ENCODE measurements at places on chromosomes 3 and 15.
A peak's percentile ranks its signal among the peaks of the same experiment; 100 is the strongest.

DNA sequence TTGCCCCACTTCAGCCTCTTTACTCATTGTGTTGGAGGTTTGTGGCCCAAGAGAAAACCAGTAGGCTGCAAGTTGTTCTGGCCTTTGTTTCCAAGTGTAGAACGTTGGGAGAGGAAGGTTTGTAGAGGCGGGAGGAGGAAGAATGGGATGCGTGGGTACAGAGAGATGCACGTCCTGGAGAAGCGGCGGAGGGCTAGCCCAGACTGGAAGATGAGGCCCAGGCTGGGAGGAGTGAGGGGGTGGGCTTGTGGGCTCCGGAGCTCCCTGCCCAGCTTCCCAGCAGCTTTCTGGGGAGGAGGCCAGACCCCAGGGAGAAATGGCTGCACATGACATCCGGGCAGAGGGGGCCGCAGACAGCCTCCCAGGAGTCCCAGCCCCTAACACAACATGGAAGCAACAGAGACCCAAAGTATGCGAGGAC is 5.3 kb downstream of the PLA2G4F start:
- no peak for DNase-seq

DNA sequence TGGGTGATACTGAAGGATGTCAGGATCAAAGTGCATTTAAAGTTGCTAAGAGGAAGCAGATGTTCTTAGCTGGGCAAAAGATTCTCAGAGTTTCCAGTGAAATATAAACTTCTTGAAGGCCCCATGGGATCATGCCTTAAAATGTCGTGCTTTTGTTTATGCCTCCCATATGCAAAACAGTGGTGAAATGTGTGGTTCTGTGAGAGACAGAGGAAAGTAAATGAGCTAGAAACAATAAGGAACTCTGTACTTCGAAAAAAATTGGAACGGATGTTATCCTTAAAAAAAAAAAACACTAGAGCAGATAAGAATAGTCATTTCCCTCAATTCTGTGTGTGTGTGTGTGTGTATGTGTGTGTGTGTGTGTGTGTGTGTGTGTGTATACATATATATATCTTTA is 497.0 kb upstream of the TBL1XR1 start:
- DNase-seq: no peak

DNA sequence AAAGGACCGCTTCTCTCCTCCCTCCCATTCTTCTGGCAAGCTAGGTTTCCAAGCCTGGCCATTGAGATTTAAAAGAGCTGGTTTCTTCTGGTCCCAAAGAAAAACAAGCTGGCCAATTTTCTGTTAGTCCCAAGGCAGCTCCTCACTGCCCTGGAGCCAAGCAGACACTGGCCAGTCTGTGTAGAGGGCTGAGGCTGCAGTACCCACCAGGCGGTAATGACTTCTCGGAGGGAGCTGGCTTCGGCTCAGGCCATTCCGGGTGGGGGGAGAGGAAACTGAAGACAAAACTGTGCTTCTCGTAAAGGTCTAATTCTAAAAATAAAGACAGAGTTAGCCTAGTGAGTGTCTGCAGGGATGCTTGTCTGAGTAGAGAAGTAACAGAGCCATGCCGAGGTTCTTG is 78.5 kb upstream of the SMAD3 start:
- DNase-seq: peak; percentile 37

- DNase-seq: no peak
Observed at GRCh38 chr15:29276366-29276765, 6.7 kb upstream of the NSMCE3 start.

DNA sequence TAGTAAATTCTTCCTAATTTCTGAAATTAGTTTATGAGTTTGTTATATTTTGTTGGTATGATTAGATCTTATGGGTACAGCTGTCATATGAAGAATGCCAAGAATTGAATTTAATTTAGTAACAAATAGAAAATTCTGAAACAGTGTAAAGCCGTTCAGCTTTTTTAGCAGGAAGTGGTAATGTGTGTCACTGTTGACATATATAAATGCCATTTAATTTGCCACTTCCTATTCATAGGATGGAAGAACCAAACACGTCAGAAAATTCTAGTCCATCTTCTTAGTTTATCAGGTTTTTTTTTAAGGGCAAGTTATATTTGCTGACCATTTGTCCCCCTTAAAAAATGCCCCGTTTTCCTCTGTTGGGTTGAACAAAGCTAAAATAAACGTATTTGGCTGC is 43.0 kb downstream of the RAB8B start:
- no peak for DNase-seq

DNA sequence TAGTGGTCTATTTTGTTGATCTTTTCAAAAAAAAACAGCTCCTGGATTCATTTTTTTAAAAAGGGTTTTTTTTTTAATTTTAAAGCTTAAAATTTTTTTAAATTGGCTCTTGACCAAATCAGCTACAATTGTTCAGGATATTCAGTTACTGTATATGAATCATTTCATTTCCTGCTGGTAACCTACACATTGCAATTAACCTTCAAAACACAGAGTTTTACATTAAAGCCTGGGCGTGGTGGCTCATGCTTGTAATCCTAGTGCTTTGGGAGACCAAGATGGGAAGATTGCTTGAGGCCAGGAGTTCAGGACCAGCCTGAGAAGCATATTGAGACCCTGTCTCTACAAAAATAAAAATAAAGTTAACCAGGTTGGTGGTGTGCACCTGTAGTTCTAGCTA is 163.4 kb downstream of the ALDH1A2 start:
- no peak for DNase-seq

GRCh38 chr3:196694202-196694638 is 17.8 kb downstream of the CEP19 start:
- DNase-seq: no peak

DNA sequence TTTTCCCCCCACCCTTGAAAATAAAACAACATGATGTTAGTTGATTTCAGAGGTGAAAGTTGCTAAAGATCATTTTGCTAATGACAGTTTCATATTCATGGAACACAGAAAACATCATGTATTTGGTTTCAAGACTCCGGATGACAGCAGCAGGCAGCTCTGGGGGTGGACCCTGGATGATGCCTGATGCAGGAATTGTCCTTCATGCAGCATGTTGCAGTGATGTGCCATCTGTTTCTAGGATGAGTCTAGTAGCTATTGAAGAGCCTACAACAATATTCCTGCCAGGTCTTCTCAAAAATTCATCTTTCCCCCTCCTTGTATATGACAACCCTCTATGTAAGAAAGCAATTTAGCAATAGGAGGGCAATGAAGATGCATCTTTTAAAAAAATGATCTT is 108.3 kb downstream of the SV2B start:
- no peak for DNase-seq

DNA sequence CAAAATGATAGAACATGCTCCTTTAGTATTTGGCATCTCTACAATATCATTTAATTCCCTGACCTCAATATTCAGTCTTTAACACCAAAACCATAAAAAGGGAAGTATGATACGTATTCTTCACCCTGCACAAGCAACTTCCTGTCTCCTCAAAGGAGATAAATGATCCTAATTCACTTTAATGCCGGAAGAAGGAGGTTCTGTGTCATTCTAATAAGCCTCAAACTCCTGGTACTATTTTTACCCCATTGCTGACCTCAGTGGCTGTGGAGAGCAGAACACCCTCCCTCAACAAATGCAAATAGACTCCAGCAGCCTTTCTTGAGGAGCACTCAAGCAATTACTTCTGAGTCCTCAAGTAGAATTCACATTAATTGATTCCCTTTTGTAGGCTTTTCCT is 173.3 kb downstream of the TMEM108 start:
- no peak for DNase-seq

DNA sequence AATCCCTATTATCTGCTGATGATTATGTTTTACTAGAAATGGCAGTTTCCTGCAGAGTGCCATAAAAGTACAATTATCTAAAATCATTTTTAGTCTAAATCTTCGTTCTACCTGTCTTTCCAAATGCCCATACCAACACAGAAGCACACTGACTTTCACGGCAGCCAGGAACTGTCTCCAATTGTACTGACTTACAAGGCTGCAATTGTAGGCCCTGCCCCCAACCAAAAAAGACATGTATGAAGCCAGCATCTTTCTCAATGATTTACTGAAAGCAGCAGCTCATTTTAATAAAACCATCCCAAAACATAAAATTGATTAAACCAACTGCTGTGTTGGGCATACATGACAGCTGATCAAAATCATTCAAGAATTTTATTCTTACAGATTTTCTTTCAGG is 119.0 kb downstream of the TBC1D5 start:
- no peak for DNase-seq

GRCh38 chr15:42335074-42335473 is 24.2 kb upstream of the CAPN3 start:
- no peak for DNase-seq

DNA sequence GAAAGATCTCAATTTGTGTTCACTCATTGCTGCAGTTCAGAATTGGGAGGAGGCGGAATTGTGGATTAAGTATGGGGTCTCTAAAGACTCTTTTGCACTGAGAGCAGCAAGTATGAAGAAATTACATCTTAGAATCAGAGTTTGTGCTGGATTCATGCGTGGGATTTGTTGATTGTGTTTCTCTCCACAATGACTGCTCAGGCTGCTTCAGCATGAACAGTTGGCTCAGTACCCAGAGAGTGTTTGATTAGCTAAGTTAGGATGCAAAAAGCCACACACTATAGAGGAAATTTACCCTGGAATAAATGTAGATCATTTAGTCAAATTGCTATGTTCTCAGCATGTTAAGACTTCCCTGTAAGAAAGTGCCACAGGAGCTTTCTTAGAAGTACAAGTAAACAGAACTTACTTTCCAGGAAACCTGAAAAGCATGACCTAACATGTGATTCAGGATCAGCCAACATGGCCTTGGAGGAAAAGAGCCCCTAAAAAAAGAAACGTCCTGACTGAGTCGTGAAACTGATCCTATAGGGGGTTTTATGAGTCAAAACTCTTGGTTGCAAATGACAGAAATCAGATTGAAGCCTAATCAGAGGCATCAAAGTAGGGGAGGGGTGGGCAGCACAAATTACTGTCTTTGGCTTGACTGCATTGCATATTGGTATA is 32.6 kb downstream of the HHLA2 start:
- no peak for DNase-seq

DNA sequence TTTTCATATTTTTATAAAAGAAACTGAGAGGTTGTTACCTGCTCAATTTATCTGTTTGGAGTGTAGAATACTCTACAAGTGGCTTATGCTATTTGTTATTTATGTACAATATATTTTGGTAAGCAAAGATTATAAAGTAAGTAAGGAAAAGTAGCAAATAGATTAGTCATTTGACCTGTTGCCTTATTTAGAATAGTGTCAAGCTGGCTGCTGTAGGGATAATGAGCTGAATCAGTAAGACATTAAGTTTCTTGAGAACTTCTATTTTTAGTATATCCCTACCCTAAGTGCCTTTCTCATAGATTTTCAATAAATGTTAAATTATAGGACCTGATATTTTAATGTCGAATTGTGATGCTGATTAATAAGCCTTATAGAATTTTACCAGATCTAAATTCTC is 37.2 kb downstream of the ECT2 start:
- DNase-seq: no peak

GRCh38 chr15:67077641-67078215 is 12.3 kb downstream of the SMAD3 start:
- DNase-seq: no peak

DNA sequence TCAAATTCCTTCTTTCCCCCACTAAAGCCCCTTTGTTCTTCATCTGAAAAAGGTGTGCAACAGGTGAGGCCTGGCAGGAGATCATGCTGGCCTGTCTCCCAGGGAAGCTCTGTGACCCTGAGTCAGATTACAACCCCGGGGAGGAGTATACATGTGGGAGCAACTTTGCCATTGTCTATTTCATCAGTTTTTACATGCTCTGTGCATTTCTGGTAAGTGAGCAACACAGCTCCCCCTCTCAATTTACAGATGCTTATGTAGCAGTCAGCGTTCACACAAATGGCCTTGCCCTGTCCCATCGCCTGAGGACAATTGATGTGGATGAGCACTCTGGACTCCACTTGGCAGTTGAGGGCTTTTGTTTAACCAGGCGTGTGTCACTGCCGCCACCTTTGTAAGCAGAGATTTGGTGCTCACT is 70.4 kb downstream of the CHDH start:
- no peak for DNase-seq

- no peak for DNase-seq
Observed at GRCh38 chr3:9198261-9198660, 51.2 kb downstream of the SRGAP3 start.

DNA sequence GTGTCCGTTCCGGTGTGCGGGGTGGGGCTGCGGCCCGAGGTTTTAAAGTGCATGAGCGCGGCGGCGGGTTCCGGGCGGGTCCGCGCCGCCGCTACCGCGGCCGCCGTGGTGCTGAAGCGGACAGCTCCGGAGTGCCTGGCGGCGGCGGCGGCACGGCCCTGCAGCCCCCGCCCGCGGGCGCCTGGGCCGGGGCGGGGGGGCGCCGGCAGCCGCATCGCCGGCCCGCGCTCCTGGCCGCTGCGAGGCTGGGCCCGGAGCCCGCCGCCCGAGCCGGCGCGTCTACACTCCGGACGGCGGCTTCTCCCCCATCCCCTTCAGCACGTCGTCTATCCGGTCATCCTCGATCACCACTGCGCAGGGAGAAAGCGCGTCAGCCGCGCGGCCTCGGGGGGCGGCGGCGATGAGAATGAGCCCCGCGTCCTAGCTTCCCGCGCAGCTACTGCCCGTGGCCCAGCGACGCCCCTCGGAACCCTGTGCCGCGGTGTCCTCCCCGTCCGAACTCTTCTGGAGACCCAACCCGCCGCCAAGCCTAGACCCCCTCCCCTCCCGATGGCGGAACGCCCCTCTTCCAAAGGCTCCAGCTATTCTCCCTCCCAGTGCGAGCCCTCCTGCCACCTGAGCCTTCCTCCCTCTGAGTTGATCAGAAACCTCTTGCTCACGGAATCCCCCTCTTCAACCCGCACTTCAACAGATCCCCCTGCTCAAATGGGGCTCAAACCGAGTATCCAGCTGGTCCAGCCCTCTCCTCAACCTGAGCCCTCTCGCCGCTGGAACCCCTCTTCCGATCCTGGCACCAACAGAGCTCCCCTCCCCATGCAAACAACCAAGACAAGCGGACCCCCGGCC is 1.3 kb downstream of the CAMK2N2 start:
- no peak for DNase-seq

DNA sequence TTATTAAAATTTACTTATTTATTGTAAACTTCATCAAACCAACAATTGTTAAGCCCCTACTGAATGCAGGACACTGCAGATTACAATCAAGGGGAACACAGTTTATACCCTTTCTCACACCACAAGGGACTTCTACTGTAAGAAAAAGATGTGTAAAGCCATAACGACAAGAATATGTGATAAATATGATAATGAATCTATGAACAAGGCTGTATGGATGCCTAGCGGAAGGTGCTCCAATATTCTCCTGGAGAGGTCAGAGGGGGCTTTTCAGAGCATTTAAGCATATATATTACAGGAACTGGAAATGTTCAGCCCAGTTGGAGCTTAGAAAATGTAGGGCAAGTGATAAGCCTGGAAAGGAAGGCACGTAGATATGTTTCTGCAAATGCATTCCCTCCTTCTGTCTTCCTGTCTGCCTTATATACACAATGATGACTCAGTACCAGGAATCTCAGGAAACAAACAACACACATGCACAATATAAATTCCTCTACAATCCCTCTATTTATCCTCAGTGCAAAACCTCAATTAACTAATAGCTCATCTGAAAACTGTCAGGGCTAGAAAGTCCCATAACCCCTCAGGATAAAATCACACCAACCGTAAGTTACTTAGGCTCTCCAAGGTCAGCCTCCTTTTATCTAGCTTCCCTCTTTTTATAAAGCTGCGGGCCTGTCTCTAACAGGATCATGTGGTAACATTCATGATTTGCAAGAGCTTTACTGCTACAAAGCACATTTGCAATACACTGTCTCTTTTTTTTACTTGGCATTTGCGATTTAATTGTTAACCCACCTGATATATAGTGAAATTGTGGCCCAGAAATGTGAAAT is 393.1 kb downstream of the LPP start:
- no peak for DNase-seq

All from substantia nigra (tissue), 51 donors.